Fibroblast of skin of abdomen (primary cell): ENCODE measurements at places on chromosomes 1 and 21.

DNA sequence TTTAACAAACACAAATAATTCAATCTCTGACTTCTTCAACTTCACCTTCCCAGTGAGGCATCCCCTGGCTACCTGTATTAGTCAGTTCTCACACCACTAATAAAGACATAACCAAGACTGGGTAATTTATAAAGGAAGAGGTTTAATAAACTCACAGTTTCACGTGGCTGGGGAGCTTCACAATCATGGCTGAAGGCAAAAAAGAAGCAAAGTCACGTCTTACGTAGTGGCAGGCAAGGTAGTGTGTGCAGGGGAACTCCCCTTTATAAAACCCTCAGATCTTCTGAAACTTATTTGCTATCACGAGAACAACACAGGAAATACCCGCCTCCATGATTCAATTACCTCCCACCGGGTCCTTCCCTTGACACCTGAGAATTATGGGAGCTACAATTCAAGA is 478.5 kb downstream of the ADGRL2 start:
- no peak for DNase-seq

- no peak for DNase-seq
Measured at GRCh38 chr1:204663644-204664383, 21.7 kb downstream of the LRRN2 start.

DNA sequence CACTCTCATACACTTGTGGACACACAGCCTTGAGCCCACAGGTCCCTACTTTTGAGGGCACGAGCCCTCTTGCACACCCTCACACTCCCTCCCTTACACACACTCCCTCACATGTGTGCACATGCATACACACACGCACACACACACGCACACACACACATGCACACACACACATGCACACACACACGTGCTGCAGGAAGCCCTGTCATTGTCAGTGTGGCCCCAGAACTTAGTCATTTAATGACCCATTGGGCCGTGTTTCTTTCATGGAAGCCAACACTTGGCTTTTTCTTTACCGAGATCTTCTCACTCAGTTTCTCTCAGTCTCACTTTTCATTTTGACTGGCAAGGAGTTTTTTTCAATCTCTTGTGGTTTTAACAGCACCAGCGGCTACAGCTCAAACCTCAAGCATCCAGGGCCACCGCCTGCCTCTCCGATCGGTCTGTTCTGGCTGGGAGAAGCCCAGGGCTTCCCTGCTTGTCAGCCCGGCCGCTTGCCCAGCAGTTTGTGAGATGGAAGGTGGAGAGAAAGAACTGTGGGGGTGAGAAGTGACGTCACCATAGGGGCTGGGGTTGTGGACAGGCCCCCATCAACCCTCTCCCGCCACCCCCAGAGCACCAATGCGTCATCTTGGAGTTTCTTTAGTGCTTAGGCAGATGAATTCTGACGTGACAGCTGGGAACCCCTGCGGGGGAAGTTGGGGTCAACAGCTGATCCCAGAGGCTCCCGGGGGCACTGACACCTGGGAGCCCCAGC is 15.8 kb upstream of the TNFRSF8 start:
- peak; percentile 59 for DNase-seq

DNA sequence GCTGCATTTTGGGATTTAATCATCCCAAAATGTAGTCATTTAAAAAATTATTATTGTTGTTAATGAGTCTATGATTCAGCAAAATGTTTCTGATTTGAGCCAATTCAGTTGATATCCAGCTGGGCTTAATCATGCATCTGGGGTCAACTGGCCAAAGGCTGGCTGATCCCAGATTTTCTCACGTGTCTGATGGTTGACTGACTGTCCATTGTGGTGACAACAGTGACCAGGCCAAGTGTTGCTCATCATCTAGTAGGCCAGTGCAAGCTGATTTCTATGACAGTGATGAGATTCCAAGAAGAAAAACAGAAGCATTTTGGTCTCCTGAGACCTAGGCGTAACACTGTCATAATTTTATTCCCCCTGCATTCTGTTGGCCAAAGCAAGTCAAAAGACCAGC is 80.1 kb upstream of the ZC3H11B start:
- DNase-seq, result no peak

DNA sequence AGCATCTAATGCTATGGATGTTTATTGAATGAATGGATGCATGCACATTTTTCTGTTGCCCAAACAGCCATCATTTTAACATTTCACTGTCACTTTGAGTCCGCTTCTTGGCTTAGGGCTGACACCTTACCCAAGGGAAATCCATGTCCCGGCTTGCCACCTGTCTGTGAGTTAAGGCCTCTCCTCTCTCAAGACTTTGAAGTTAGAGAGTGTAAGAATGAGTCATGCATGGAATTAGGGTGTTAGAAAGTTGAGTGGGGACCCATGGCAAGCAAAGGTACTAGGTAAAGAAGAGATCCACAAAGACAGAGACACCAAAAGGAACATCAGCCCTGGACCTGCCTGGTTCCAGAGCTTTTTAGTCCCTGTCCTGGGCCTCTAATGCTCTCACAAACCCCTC is 35.1 kb downstream of the ATP1A1 start:
- DNase-seq, result no peak

- DNase-seq, result no peak
Measured at GRCh38 chr1:175078629-175079028, 11.0 kb downstream of the TNN start.

- peak; percentile 62 for DNase-seq
Measured at GRCh38 chr1:94901841-94902240, 25.1 kb downstream of the CNN3 start.

DNA sequence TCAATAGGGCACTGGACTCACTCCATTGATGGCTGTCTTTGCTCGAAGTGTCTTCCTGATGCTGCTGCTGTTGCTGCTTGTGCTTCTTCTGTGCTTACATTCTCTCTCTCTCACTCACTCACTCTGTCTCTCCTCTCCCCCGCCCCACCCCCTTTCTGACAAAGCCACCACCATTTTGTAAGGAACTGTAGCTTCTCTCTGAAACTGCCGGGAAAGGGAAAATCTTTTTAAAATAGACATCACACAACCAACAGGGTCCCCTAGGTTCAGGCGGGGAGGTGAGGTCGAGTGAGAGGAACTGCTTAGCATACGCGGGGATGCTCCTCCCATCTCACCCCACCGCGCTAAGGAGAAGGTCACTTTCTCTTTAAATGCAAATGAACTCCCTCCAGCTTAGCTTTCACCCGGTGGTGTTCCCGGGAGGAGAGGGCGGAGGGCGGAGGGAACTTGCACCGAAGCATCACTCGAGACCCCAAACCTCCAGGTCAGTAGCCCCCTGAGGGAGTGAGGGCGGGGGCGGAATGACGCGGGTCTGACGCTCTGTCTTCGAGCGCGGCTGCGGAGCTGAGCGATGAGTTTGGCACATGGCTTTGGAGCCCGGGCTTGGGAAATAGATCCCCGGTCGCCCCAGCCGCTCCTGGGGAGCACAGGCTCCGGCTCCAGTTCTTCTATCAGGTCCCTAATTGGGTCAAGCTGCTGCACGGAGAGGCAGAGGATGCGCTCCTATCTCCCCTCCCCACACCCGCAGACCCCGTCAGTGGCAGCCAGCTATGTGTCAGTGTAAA is at the start of gene CCDC28B:
CCDC28B (plus strand) TSS at position 370 of the 785 bp plus-strand sequence. CDS start 1,341 bp downstream, outside the sequence.
- DNase-seq, result peak; percentile 72

DNA sequence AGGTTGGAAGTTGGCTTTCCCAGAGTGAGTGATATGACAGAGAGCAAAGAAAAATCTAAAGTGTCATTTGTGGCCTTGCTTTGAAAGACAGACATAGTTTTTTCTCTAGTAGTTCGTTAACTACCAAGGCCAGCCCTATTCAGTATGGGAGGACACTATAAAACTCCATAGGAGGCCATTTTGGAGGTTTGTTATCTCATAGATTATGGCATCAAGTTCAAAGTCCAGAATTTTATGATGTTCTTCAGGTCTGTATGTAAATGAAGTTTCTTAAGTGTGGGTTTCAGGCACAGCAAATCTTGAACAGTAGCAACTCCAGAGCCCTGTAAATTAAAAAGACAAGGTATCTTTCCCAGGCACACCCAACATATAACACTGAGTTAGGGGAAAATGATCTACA is 437.1 kb downstream of the PLPP3 start:
- DNase-seq, result no peak

DNA sequence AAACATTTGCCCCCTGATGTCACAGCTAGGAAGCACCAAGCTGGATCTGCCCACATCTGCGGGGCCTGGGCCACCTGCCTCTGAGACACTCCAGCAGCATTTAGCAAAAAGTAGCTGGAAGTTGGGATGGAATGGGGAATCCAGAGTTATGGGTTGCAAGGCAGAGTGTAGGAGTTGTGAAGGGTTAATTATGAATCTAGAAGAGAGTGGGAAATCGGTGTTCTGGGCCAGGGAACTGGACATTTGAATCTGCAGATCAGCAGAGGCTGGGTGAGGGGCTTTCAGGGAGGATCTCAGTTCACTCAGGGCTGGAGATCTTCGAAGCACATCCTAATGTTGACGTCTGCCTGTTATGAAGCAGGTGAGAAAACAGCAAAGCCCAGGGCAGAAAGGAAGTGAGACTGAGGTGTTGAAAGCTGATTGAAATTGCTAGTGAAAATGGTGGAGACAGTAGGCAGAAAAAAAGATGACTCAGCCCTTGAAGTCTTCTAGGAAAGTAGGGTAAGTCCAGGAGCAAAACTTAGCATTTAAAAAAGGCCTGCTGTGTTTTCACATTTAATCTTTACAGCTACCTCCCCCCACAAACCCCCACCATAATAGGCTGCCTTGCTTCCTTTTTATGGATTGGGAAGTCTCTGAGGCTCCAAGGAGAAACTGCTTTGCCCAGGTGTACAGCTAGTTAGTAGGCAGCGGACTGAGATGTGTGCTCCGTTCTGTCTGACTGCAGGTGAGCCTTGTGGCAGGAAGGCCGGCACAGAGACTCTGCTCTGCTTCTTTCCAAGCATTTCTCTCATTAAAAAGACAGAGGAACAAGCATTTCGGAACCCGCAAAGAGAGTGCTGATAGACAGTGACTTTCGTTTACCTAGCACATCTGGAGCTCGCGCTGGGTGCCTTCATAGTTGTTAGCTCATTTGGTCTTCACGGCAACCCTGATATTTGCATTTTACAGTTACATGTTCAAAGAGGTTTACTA is 7.2 kb downstream of the VANGL1 start:
- DNase-seq, result peak; percentile 20

GRCh38 chr1:240385985-240386978 is 225.7 kb downstream of the GREM2 start:
- peak; percentile 97 for DNase-seq

DNA sequence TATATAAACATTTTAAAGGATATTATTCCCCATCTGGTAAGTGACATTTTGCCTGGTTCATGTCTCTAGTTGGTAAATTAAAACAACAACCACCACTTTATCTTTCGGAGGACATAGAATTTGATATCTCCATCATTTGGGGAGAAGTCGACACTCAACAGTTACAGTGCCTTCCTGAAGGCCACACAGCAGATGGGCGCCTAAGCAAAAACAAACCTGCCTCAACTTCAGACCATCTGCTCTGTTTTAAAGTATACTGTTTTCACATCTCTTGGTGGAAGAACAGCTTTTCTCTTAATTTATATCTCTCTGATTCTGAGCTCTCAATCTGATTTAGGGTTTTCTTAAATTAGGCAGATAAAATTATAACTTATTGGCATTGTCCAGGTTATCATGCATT is 282.2 kb downstream of the RYR2 start:
- no peak for DNase-seq

GRCh38 chr1:208105756-208106155 is 138.4 kb downstream of the PLXNA2 start:
- DNase-seq, result no peak

GRCh38 chr1:4655674-4656532 is 1.5 kb downstream of the AJAP1 start:
- DNase-seq, result peak; percentile 51

DNA sequence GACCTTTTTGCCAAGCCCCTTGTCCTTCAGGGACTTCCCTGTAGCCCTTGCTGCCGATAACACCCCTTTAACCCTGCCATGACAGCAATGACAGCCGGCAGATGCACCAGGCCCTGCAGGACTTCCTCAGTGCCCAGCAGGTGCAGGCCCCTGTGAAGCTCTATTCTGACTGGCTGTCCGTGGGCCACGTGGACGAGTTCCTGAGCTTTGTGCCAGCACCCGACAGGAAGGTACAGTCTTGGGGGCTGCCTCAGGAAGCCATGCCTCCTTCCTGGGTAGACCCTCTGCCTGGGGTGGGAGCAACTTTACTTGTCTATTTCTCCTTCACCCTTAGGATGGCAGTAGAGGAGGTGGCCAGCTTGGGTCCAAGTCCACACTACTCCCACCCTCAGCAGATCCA is 16.1 kb upstream of the PADI6 start:
- DNase-seq, result no peak

GRCh38 chr1:40079774-40080400 is 17.2 kb downstream of the PPT1 start:
- DNase-seq, result no peak

GRCh38 chr1:41906943-41907342 is 11.8 kb downstream of the HIVEP3 start:
- DNase-seq, result no peak

DNA sequence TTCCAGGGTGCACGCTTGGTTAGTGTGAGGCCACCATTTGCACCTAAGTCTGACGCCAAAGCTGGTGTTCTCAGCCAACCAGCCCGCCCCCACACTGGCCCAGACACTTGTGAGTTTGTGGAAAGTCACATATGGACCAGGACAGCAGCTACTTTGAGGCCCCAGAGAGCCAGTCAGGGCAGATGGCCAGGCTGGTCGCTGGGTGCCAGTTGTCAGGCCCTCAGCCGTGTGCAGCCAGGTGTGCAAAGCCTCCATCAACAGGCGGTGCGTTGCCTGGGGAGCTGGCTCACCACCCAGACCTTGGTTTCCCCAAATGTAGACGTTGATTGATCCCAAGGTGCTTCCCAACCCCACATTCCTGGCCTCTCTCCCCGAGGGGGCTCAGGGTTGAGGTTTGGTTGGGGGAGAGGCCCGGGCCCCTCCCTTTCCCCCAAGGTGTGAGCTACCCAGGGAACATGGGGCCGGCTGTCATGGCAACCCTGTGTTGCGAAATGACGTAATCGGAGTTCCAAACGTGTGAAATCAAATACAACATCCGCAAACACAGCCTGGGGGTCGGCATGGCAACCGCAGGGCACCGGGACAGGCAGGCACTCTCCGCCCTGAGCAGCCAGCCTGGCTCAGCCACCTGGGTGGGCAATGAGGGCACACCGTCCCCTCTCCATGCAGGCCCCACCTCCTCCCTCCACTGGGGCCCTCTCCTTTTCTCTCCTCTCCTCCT is 42.2 kb upstream of the WNT4 start:
- no peak for DNase-seq

GRCh38 chr1:204465546-204466415 is 28.8 kb downstream of the PIK3C2B start:
- no peak for DNase-seq

DNA sequence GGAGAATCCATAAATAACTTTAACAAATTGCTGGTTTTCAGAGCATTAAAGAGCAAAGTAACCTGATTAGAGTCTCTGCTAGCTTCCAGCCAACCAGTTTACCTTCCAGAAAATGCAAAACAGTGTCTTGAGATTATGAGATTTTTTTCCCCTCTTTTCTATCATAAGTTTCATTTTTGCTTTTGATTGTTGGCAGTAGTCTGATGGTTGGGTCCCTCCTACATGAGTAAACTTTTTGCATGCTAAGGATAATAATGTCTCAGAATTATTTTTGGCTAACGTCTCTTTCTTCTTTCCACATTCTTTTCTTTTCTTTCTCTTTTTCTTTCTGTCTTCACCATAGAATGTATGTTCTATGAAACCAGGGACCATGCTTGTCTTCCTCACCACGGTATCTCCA is 6.3 kb upstream of the ADAMTS5 start:
- no peak for DNase-seq

- no peak for DNase-seq
Measured at GRCh38 chr21:43768868-43769167, 7.3 kb downstream of the CSTB start.
